ENCODE measurements at places on chromosomes 16 and 17. TPM values are rescaled to one million over a fixed set of nuclear protein-coding genes. Genes with fewer than 3 reads are reported as not detected.

GRCh38 chr17:39365242-39365641, 36.2 kb downstream of the FBXL20 start:
- DNase-seq: no peak

The TGFB1I1 gene
- 57.7 TPM for total RNA-seq

DNA sequence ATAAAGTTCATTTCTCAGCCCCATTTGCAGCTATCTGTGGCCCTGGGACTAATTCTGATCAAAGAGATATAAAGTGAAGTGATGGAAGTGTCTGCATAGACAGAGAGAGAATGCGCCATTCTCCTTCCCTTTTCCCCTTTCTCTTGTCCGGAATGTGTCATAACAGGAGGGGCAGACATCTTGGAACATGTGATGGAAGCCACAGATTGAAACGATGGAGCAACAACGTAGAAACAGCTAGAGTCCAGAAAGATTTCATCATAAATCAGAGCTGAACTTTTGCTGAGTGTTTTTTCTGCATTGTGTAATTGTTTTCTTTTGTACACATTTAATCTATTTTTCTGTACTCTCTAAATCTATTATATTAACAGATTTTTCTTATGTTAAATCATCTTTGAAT, 11.3 kb downstream of the ASGR1 start:
- DNase-seq: no peak

The PLD6 gene
- 11.8 TPM for total RNA-seq

Measured in tongue (tissue), 3 donors.